Activated T-cell treated with anti-CD3 and anti-CD28 coated beads, Interleukin-2, amount 50 U/mL, for 1 hour (primary cell): ENCODE measurements at places on chromosomes 13 and 19.

- DNase-seq: no peak
Measured at GRCh38 chr13:43246382-43246781, 223.0 kb downstream of the DNAJC15 start.

GRCh38 chr13:28859069-28859468 is 38.9 kb downstream of the MTUS2 start:
- DNase-seq: no peak

- DNase-seq: no peak
Measured at GRCh38 chr13:33518452-33518851, 232.9 kb upstream of the STARD13 start.

DNA sequence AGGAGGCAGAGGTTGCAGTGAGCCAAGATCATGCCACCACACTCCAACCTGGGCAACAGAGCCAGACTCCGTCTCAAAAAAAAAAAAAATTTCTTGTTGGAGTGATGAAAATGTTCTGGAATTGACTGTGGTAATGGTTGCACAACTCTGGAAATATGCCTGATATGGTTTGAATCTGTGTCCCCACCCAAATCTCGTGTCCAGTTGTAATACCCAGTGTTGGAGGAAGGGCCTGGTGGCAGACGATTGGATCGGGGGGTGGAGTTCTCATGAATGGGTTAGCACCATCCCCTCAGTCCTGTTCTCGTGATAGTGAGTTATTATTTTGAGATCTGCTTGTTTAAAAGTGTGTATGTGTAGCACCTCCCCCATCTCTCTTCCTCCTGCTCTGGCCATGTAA is 41.1 kb upstream of the MAP3K10 start:
- DNase-seq: no peak

DNA sequence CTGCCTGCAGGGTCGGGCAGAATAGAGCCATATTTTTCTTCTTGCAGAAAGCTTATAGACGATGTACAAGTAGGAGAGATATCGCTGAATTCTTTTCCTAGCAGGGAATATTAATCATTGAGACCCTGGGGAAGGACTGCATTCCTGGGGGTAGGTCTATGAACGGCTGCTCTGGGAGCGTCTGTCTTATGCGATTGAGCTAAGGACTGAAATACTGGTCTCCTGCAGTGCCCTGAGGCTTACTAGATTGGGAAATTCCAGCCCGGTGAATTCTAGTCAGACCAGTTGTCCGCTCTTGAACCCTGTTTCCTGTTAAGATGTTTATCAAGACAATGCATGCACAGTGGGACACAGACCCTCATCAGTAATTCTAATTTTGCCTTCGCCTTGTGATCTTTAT is 59.8 kb upstream of the UBAC2 start:
- DNase-seq: no peak

DNA sequence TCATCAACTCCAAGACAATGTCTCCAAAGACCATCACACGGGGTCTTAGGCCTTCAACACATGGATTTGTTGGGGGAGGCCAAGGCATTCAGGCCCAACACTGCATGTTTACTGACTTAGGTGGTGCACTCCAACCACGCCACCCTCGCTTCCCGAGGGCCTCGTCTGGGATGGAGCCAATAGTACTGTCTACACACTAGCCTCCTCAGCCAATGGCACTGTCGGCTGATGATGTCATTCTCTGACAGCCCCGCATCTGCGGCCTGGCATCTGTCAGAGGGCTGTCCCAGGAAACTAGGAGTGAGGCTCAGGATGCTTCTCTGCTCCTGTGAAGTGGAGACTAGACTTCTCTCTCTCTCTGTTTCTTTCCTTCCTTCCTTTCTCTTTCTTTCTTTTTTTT is 96.6 kb downstream of the TEX26 start:
- no peak for DNase-seq

- no peak for DNase-seq
Measured at GRCh38 chr13:94232161-94232950, 247.1 kb downstream of the DCT start.

GRCh38 chr19:23440207-23440606 is 44.9 kb upstream of the ZNF91 start:
- DNase-seq: no peak

DNA sequence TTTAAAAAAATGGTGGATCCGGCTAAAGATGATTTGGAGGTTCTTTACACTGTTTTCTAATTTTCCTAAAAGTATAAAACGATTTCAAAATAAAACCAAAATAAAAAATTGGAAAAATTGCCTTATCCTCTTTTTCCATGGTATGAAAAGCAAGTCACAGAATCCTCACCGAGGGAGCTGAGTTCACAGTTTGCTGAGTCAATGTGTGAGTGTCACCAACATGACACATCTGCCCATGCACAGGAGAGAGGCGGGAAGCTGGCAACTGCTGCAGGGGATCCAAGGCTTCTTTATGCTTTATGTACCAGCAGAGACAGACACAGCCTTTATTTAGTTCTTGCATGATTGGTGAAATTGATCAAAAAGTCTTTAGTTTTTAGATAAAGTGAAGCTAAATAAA is 157.8 kb downstream of the TNFSF13B start:
- DNase-seq: no peak

DNA sequence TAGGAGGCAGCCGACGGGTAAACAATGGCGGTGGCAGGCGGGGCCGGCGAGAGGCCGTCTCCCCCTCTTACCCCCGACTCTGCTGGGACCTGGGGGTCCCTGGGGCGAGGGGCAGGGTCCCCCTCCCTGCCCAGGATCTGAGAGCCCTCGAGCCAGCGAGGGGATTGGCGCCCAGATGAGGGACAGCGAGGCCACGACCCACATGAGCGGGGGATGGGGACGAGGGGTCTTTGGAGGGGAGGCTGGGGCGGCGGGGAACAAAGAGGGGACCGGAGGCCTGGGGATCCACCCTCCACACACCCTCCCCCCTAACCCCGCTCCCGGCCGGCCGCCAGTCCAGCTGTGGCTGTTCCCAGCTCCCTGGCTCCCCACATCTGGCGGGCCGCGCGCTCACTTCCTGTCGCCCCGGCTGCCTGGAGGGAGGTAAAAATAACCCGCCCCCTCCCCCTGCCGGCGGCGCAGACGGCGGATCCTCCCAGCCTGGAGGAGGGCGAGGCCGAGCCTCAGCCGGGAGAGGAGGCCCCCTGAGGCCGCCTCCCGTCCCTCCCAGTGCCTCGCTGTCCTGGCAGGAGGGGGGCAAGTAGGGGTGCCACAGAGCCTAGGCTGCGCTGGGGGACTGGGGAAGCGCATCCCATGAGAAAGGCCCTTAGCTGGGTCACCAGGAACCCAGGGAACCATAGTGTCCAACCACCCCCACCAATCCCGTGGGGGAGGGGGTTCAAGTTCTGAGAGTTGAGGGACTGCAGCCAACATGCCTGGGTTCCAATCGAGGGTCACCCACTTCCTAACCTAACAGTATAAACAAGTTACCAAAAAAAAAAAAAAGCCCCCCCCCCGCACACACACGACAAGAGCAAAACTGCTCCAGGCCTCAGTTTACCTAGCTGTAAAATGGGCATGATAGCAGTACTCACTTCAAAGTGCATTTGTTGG is 29.3 kb upstream of the NANOS3 start:
- DNase-seq: peak; percentile 88

DNA sequence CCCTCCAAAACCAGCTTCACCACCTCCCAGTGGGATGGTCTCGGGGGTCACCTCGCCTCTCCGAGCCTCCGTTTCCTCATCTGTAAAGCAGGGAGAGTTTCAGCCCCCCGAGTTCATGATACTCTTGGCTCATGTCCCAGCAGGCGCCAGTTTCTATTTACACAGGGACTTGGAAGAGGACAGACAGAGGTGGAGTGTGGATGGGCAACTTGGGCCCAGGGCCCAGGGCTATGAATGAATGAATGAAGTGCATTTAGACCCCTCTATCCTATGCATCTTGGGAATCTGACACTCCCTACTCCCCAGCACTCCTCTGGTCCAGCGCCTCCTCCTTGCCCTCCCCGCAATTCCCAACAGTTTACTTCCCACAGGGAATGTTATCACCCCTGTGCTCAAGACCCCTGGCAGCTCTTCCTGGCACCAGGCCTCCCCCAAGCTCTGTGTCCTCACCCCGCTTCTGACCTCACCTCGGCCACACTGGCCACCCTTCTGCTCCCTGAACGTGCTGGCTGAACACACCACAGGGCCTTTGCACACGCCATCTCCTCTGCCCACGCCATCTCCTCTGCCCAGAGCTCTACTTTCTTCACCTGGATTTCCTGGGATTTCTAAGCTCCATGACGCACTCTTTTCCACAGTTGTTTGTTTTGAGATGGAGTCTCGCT is 4.9 kb upstream of the C2CD4C start:
- no peak for DNase-seq

GRCh38 chr19:49681830-49682229 is 4.8 kb downstream of the PRMT1 start:
- DNase-seq: no peak

- DNase-seq: no peak
Measured at GRCh38 chr13:95710313-95710712, 33.4 kb downstream of the DNAJC3 start.

DNA sequence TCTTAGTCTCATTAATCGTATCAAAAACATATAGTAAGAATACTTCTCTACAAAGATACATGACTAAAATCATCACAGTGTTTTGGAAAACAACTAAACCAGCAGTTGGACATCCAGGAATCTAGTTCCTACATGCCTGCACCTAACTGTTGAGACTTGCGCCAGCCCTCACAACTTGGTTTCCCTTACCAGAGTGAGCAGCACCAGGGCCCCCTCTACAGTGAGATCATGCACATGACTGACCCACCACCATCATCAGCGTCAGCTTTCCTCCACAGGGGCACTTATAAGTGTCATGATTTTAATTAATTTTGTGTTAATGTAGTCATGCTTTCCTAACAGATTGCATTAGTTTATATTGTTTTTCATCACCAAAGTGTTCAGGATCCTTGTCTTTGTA is 1322.0 kb downstream of the EFNB2 start:
- DNase-seq: no peak

DNA sequence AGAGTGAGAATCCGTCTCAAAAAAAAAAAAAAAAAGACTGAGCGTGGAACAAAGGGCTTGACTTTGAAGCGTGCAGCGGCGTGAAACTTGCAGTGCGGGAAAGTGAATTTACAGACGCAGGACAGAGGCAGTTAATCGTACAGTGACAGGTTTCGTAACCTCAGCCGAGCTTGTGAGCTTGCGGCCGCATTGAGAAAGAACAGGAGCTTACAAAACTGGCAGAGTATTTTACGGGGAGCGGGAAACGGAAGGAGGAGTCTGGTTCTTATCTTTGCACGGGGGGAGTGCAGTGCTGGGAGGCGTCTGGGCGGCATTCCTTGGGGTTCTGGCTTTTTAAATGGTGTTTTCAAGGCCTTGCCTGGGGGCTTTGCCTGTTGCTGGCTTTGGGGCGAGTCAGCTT is 6.0 kb upstream of the BSG start:
- DNase-seq: no peak

GRCh38 chr13:114177245-114178010 is 1.6 kb upstream of the CFAP97D2 start:
- DNase-seq: no peak

GRCh38 chr13:21546372-21546771 is 57.6 kb downstream of the MICU2 start:
- DNase-seq: no peak

DNA sequence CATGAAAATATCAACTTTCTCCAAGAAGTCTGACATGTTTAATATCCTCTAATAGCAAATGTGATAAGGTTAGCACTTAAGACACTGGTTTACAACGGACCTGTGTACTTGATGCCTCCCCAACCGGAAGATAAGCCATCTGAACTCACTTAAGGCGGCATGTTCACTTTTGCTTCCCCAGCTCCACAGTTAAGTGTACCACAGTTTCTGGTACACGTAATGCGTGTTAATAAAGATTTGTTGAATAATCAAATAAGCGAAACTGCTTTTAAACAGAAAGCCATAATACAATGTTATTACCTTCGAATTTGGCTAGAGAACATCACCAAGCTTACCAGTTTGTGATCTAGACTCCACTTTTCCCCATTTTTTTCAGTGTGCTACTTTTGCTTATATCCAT is 1.4 kb upstream of the PAN3 start:
- no peak for DNase-seq

DNA sequence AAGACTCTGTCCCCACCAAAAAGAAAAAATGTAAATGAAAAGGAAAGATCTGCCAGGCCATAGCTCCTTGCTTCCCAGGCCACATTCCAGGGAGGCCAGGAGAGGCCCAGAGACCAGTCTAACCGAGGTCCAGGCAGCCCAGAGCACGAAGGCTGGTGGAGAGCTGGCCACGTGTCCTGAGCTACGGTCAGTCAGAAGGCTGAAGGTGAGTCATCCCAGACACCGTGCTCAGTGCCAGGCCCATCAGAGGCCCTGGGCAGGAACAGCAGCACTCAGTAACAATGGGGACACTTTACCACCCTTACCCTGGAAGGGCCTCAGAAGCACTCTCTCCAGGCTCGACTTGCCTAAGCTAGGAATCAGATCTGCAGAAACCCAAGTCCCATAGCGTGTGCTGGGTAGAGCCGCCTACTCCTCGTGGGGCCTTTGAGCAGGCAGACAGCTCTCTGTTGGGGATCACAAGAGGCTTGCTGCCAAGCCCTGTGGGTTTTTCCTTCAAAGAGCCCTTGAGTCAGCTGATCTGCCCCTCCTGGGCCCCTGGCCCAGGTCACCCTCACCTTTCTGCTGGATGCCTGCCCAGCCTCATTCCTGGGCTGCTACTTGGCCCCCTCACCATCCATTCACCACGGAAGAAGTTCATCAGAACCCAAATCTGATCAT is 11.6 kb upstream of the DNMT1 start:
- no peak for DNase-seq

GRCh38 chr13:37409756-37410155 is 188.8 kb downstream of the POSTN start:
- no peak for DNase-seq

GRCh38 chr19:7120499-7120898 is 51.0 kb downstream of the ZNF557 start:
- no peak for DNase-seq

- no peak for DNase-seq
Measured at GRCh38 chr13:27371932-27372331, 52.5 kb upstream of the GTF3A start.

- DNase-seq: no peak
Measured at GRCh38 chr19:19686580-19686979, 17.9 kb downstream of the ZNF101 start.

DNA sequence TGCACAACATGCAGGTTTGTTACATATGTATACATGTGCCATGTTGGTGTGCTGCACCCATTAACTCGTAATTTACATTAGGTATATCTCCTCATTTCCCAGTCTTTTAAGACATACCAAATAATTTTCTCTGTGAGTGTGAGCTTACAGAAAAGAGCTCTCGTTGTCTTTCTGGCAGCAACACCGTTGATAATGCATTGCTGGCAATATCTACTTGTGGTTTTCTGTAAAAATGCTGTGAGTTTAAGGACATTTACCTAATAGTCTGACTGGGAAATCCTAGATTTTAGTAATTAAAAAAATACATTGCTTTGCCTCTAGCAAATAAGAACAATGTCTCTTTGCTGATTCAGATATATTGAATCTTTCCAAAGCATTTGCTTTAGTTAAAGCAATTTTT is 8.4 kb downstream of the IGFL3 start:
- DNase-seq: no peak

- no peak for DNase-seq
Measured at GRCh38 chr13:92727118-92727517, 499.5 kb upstream of the GPC6 start.
